Endothelial cell of umbilical vein (primary cell): ENCODE measurements at places on chromosomes 4 and X. TPM values are rescaled to one million over a fixed set of nuclear protein-coding genes. Genes with fewer than 3 reads are reported as not detected.

The HSD17B13 gene
- not detected in 2 replicates for total RNA-seq

The ATP1B4 gene
- not detected in 2 replicates for total RNA-seq

DNA sequence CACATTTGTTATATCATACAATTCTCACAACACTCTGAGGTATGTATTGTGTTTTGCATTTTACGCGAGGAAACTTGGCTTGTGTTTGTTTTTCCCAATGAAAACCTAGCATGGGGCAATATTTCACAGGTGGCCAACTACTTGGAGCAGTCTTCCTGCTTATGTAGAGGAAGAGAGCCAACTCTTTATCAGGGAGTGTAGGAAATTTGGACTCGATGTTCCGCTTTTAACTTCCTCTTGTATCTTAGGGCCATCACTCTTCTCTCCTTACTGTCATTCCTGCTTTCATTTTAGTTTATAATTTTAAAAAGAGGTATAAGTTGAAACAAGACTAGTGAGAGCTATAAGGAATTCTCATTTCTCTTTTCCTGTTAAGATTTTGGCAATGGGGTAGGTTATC, 107.7 kb upstream of the RPS6KA3 start:
- no peak for DNase-seq

DNA sequence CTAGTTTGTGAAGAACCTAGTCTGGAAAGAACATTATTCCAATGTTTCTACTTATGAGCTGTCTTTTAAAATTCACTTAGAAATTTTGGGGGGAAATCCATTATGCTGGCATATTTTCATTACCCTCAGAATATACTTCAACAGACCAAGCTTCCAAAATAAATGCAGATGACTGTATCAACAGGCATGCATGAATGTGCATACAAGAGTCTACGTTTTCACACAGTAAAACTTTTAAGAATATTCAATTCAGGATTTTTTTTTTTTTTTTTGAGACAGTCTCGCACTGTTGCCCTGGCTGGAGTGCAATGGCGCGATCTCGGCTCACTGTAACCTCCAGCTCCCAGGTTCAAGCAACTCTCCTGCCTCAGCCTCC, 49.7 kb downstream of the ABCG2 start:
- DNase-seq, result no peak

DNA sequence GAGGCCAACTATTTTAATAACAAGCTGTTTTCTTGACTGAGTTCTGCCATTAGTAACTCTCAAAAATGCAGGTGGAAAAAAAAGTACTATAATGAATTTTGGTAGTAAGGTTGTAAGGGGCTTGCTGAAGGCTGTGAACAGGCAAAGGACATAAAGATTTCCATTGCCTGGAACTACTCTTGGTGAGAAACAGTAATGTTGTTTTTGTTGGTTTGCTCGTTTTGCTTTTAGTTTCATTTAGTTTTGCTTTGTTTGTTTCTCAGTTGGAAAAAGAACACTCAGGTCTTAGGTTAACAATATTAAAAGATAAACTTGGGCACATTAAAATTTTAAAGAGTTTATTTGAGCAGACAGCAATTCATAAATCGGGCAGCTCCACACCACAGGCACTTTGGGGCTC, 824.5 kb upstream of the HTR2C start:
- DNase-seq, result no peak

- no peak for DNase-seq
Observed at GRCh38 chr4:37453999-37454800, 209.7 kb downstream of the NWD2 start.

GRCh38 chr4:183329954-183330742, 7.9 kb upstream of the CLDN24 start:
- no peak for DNase-seq

DNA sequence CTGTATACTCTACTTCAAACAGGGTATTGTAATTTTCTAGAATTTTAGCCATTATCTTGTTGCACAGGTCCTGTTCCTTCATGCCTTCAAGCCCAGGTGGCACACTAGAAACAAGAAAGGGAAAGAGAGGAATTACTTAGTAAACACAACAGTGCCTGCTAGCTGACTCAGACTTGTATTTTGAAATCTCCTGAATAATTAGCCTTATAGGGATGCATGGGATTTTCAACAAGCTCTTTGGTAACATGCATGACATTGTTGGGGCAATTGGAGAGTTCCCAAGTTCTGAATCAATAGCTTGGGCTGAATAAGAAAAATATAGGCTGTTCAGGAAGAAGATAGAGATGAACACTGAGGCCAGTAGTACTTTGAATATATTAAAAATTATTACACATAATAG, 118.8 kb downstream of the FAM13A start:
- DNase-seq, result peak; percentile 21
